ENCODE measurements at places on chromosomes 2 and 18. TPM values are rescaled to one million over a fixed set of nuclear protein-coding genes. Genes with fewer than 3 reads are reported as not detected.

CPS1 gene
- 3.8 TPM for total RNA-seq

- no peak for DNase-seq
Measured at GRCh38 chr2:37068686-37069085, 15.5 kb downstream of the HEATR5B start.

DNA sequence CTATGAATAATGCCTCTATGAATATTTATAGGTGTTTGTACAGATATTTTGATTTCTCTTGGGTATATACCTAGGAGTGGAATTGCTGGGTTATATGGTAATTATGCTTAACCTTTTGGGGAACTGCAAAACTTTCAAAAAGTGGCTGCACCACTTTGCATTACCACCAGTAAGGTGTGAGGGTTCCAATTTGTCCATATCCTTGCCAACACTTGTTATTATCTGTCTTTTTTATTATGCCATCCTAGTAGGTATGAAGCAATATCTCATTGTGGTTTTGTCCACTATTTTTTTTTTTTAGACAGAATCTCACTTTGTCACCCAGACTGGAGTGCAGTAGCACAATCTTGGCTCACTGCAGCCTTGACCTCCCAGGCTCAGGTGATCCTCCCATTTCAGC lies 112.2 kb upstream of the FBXO11 start:
- DNase-seq = no peak

- no peak for DNase-seq
Measured at GRCh38 chr18:50694147-50694546, 125.7 kb downstream of the MRO start.

Measured in kidney epithelial cell (primary cell).